Activated CD8-positive, alpha-beta memory T cell treated with anti-CD3 and anti-CD28 coated beads for 24 hours (primary cell): ENCODE measurements at places on chromosomes 1 and 21.
A peak's percentile ranks its signal among the peaks of the same experiment; 100 is the strongest.

- no peak for DNase-seq
These were observed 1.9 kb downstream of the AKR7A2 start for GRCh38 chr1:19310061-19310460.

GRCh38 chr1:223813645-223814044 is 32.1 kb downstream of the TP53BP2 start:
- DNase-seq, result no peak

DNA sequence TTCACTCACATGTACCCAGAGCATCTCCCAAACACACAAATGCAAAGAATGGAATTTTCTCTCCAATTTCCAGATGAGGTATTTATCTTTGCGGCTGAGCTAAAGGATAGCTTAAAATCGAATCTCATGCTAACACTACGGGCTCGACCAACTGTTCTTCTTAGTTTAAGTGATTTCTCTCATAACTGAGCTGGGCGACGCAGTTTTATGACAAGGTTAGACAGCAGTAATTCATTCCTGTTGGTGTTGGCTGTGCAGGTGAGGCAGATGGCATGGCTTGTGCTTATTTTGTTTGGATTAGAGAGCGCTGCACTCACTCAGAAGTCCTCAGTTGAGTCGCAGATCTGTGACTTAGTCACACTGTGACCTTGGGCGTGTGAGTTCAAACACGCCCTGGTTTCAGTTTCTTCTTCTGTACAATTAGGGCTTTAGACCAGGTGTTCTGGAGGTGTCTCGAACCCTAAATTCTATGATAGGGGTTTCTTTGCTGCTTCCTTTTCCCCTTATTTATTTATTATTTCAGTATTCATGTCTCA is 41.5 kb upstream of the MRPS6 start:
- no peak for DNase-seq

DNA sequence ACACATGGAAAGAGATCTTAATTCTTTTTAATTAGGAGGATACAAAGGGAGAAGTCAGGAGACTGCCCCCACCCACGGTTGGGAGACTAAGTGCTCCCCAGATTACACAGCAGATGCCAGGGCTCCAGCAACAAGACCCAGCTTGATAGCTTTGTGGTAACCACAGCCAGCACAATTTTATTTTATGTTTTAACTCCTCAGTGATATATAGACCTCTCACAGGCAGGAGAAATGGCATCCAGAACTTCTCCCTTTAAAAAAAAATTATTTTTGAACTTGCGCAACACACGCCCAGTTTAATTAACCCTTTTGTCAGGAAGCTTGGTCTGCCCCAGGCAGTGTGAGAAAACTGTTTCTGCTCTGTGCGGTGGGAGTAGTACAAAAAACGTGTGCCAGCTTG is 62.6 kb upstream of the ACOT11 start:
- no peak for DNase-seq

DNA sequence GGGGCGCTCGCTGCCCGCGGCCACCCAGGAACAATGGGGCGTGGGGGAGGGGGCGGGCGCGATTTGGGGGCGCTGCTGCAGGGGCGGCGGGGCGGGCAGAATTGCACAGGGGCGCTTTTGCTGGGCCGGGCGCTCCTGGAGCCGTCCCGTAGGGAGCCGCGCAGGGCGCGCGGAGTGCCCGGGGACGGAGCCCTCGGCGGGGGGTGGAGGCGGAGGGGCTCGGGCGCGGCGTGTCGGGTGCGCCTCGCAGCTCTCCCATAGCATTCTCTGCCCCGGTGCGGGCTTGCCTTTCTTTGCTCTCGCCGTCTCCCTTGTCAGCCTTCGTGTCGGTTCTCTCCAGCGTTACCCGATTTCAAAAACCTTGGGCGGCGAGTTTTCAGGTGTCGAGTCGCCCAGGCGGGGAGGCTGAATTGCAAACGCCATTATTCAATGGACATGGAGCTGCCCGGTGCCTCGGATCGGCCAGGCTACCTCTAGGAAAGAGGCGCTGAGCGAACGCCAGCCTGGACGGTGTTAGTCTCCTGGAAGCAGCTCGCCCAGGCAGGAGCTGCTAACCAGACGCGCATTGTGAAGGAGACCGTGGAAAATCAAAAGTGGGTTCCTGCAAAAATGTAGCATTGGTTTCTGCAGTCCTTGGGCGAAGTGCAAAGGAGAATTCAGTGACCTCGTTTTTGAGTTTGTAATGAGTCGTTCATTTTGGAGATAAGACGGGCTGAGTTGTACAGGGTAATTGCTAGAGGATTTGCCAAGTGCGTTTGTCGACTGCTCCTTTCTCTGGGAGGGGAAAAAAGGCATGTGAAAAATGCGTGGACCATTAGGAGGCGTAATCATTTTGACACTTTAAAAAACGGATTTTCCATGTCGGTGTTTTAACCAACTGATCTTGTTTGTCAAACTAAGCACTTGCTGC is 626 bp downstream of the CXADR start:
- peak; percentile 71 for DNase-seq

GRCh38 chr1:112818990-112819689 is 104.0 kb upstream of the PPM1J start:
- no peak for DNase-seq

- DNase-seq, result no peak
These were observed 652 bp downstream of the SNAPIN start for GRCh38 chr1:153659175-153659534.

DNA sequence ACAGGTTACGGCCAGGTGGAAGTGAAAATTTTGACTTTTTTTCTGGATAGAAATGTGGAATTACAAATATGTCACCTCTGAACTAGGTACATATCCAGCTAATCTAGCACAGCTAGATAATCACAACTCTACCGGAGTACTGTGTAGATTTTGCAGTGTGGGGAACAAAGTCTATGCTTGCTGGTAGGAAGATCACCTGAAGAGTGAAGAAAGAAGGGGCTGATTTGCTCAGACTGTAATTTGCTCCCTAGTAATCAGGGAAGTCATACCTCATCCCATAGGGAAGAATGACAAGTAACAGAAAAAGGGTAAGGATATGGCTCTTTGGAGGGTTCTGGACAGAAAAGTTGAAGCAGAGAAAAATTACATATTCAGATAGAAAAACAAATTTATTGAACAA is 319.6 kb upstream of the TMPRSS15 start:
- no peak for DNase-seq

GRCh38 chr1:166167572-166167925 is 748 bp upstream of the FAM78B start:
- DNase-seq, result no peak

- DNase-seq, result no peak
These were observed 686 bp upstream of the ZNF281 start for GRCh38 chr1:200410566-200410878.

- no peak for DNase-seq
These were observed 25.4 kb downstream of the IVNS1ABP start for GRCh38 chr1:185291652-185292051.

- peak; percentile 77 for DNase-seq
These were observed 179.6 kb downstream of the DHRS3 start for GRCh38 chr1:12438349-12438924.

- no peak for DNase-seq
These were observed 232.6 kb downstream of the TRABD2B start for GRCh38 chr1:47764461-47765046.

DNA sequence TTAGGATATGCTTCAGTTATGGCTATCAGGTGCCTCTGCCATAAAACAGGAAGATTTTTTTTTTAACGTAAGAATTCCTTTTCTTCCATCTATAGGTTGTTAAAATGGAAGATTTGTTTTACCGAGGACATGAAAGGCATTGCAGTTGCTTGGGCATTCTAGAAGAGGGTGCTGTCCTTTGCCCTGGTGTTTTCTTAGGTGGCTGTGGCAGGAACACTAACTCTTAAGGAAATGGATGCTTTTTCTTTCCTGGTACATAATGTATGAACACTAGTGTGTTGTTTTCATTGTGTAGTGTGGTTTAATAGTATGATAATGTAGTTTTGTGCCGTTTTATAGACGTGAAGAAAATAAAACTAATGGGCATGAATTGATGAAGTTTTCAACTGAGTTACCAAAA is 47.2 kb downstream of the UCK2 start:
- no peak for DNase-seq

GRCh38 chr21:44914176-44914874 is 6.4 kb downstream of the ITGB2 start:
- DNase-seq, result peak; percentile 85

- DNase-seq, result no peak
These were observed 16.2 kb upstream of the GPR157 start for GRCh38 chr1:9145021-9145668.

- DNase-seq, result no peak
These were observed 24.9 kb downstream of the NID1 start for GRCh38 chr1:236039740-236040685.

GRCh38 chr1:32761253-32761877 is 55.8 kb downstream of the YARS1 start:
- DNase-seq, result no peak

DNA sequence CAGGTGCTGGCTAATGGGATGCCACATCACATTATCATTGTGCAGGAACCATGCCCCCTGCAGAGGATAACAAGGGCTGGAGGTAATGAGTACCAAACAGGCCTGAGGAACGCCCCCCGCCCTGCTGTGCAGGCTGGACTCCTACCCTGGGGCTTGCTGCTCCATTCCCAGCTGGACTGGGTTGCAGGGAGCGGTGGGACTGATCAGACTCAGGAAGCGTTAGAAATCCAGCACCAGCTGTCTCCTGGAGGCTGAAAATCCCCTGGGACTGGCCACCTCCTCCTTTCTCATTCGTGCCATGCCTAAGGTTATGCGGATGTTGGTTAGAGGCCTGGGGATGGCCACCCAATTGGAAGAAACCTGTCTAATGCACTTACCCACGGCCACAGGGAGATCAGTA is 36.9 kb upstream of the POU3F1 start:
- no peak for DNase-seq

DNA sequence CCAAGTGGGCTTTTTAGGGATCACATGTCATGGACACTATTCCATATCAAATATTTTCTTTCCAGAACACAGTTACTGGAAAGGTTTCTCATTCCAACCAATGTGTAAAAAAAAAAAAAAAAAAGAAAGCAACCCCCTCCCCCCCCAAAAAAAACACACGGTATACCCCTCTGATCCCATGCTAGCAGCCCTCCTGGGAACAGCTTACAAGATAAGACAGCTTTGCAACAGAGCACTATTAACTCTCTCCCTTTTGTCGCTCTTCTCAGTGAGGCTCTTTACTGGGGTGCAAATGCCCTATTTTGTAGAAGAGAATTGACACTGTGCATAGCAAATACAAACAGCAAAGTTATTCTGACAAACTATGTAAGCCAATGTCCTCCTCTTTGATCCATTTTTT is 161.2 kb downstream of the NTMT2 start:
- DNase-seq, result no peak

GRCh38 chr1:241101622-241102021 is 255.4 kb downstream of the RGS7 start:
- DNase-seq, result no peak

DNA sequence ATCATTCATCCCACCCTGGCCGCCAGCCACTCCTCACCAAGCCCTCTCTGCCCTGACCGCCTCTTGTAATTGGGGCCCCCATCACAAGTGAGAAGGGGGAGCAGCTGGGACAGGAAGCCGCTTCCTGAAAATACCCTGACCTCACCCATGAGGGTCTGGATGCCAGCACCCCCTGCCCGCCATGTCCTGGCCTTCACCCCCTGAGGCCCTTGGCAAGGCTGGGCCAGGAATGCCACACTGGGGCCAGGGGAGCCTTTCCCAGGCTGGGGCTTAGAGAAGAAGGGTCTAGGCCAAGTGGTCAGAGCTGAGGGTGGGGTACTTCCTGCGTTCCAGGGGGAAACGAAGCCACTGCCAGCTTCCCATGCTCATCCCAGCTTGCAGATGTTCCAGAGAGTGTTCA is 60.5 kb downstream of the TAS1R2 start:
- no peak for DNase-seq

DNA sequence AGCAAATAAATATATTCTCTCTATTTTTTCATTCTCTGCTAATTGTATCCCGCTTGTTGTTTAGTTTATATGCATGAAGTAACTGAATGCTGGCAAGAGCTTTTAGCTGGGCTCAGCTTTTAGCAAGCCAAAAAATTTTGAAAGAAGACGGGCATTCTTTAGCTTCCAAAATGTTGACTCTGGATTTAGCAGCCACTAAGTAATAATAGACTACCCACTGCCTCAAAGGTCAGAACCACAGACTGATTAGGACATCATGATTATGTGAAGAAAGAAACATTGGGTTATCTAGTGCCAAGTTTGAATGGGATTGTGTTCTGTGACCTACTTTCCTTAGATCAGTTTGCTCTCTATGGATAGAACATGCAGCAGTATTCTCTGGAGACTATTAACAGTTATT is 80.3 kb upstream of the DPH5 start:
- DNase-seq, result no peak

DNA sequence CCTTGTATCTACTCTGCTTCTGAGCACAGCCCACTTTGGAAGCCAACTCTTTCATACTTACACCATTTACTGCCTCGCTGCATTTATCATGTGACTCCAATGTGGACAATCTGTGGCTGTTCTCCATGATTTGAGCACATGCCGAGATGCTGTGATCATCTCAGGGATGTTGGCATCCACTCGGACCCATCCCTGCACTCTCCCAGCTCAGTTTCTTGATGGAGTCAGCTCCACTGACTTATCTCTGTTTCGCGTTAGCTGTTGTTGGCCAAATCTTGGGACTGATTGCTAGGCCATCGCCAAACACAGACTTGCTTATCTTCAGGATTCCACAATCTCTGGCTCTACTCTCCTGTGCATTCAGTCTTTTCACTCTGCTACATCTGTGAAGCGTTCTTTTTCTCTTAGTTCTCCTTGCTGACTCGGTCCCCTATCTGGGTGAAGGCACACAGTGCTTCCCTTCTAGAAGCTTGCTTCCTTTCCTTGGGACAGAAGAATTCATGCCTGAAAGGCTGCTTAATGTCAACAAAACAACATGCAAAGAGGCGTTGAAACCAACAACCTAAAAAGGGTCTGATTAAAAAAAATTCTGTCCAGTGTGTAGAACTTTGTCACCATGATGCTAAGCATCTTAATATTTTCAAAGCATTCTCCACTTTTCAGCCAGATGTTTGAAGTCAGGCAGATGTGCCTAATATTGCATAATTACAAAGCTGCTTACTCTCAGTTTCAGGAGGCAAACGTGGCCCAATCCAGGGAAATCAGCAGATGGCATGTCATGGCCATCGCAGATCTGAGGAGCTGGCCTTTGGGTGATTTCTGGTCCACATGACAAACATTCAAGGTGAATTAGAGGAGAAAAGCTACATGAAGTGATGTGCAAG is 120.7 kb downstream of the NGF start:
- no peak for DNase-seq

DNA sequence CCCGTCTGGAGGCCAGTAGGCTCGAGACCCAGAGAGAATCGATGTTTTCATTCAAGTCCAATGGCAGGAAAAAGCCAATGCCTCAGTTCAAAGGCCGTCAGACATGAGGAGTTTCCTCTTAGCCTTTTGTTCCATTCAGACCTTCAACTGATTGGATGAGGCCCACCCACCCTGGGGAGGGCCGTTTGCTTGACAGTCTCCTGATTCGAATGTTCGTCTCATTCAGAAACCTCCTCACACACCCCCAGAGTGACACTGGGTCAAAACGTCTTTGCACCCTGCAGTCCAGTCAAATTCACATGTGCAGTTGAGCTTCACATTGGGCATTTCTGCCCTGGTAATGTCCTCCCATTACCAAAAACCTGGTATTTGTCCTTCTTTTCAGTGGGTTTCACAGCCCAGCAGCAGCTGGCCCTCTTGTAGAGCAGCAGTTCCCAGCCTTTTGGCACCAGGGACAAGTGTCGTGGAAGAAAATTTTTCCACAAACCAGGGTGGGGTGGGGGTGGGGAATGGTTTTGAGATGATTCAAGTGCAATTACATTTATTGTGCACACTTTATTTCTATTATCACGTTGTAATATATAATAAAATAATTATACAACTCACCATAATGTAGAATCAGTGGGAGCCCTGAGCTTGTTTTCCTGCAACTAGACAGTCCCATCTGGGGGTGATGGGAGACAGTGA is 40.1 kb downstream of the RSPH1 start:
- no peak for DNase-seq
